ENCODE measurements at places on chromosomes 11 and 22.

DNA sequence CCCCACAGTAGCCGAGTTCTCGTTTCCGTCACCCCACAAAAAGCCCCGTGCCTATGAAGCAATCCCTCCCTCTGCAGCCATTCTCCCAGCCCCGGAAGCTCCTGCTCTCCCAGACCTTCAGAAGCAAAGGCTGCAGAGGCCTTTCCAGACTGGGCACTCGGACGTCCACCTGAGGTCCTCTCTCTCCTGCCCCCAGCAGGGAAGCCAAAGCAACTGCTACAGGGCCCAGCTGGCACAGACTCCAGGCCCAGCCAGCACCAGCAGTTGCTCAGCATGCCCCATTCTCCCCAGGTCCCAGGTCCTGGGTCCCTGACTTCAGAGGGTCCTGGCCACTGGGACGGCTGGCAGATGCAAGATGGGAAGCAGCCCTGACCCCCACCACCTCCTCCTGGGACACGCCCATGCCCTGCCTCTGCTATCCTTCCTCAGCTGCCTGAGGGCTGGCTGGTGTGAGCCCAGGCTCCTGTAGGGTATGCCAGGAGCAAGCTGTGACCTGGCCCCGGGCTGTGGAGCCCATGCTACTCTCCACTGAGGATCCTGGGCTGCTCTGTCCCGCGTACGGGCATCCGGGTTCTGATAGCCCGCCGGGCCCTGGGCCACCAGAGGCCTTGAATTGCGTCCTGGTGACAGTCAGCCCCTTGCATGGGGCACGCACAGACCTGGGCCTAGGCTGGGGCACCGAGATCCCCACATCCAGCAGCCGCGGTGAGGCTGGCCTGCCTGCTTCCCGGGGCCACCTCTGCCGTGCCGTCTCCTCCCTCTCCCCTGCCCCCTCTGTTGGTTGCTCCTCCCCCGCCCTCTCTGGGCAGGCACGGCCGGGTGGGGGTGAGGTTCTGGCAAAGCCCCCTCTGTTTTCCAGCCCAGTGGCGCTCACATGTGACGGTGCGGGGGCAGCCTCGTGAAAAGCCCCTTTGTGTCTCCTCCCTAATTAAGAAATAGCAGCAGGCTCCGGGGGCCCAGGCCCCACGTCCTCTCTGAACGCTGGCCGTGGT is 1310.3 kb downstream of the BRD1 start:
- no peak for DNase-seq

DNA sequence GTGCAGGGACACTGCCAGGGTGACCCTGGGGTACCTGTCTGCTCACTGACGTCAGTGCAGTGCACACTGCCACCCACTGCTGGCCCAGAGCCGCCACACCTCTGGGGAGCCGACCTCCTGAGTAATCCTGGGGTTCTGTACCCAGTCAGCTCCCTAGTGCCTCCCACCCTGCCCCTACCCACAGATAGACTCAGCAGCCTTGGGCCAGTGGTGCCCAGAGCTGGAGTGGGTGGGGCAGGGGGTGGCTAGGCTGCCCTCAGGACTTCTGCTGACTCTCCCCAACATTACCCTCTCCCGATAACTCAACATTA is 5.8 kb downstream of the NRXN2 start:
- no peak for DNase-seq

GRCh38 chr22:28123989-28124766 is 205.1 kb upstream of the PITPNB start:
- DNase-seq: no peak

GRCh38 chr11:17066691-17067090 is 10.8 kb downstream of the RPS13 start:
- no peak for DNase-seq

- no peak for DNase-seq
Measured at GRCh38 chr11:4085575-4085974, 9.0 kb upstream of the RRM1 start.

- DNase-seq: no peak
Measured at GRCh38 chr11:103652013-103652412, 384.4 kb upstream of the DDI1 start.

- DNase-seq: no peak
Measured at GRCh38 chr11:117172724-117173421, 5.7 kb upstream of the SIDT2 start.

GRCh38 chr11:130457623-130458409 is 9.4 kb downstream of the ADAMTS15 start:
- DNase-seq: no peak

- DNase-seq: no peak
Measured at GRCh38 chr11:65366340-65366773, 11.8 kb downstream of the TIGD3 start.

GRCh38 chr11:614021-614622 is 1.6 kb downstream of the IRF7 start:
- DNase-seq: no peak

DNA sequence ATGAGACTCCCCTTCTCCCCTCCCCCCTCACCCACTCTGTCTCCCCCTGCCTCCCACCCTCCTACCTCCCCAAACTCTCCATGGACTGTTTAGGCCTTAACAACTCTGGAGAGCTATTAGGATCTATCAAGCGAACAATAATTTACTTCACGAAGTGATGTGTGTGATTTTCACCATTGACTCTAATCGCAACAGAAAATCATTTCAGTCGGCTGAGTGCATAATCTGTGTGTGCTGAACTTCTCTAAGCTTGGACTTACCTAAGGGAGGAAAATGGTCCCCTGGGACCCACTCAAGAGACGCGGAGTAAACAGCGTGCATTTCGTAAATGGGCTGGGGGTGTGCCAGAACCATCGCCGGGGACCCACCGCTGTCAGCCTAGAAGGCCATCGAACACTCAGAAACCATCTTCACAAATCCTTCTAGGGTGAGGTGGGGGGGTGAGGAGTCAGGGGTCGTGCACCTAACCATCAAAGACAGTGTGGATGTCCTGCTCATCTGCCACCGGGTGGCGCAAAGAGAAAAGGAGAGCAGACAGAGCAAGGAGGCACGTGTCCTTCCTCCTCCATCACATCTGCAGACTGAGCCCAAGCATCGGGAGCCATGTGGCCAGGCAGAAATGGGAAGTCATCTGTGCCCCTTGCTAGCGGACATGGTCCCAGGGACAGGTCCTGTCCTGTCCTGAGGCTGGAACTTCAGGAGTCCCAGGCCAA is 62.1 kb upstream of the NUP50 start:
- no peak for DNase-seq

- DNase-seq: no peak
Measured at GRCh38 chr22:24725736-24726135, 48.8 kb downstream of the PIWIL3 start.

DNA sequence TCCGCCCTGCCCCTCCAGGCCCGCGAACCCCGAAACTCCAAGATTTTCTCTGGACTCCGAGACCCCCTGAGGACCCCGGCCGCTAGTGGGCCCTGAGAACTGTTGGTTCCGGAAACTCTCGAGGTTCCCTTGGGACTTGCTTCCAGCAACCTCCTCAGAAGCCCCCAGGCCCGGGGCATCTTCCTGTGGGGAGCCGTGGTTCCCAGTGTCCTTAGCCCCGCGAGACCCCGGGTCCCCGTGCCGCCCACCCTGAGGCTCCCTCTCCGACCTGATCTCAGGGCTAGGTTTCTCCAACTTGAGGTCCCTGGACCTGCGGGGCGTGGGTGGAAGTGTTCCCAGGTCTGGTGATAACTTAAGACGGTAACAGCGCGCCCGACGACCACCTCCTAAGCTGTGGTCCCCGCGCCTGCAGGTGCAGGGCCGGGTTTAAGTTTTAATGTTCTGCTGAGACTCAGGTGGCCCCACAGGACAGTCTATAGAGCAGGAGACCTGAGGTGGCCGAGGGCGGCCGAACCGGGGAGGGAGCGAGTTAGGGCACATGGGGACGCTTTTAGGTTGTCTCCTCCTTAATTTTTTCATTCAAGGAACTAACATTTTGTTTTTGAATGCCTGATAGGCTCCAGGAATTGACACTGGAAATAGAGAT is 720 bp downstream of the FAM118A start:
- DNase-seq: no peak

- DNase-seq: no peak
Measured at GRCh38 chr11:47460571-47461235, 11.8 kb upstream of the RAPSN start.

DNA sequence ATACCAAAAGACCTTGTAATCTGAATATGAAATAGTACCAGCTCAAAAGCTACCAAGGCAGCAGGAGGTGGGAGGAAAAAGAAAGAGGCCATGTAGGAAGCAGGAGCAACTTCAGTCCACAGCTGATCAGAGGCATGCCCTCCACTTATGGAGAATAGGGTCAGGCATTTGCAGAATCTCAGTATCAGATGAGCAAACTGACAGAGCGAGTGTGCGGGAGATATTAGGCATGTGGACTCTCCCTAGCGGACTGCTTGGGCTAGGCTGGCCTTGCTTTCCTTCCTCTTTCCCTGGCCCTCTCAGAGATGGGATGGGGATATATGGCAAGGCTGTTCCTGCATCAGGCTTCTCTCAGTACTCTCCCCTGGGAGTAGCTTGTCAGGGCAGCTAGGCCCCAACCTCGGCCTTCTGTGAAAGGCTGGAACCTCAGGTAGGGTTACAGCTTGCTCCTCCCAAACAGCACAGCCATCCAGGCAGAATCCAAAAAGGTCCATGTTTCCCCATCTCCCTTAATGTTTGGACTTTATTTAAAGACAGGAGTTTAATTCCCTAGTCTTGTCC is 37.0 kb downstream of the ETS1 start:
- no peak for DNase-seq

- DNase-seq: no peak
Measured at GRCh38 chr11:44307340-44308099, 2.4 kb downstream of the ALX4 start.

GRCh38 chr11:9178716-9179115 is 86.4 kb downstream of the DENND5A start:
- no peak for DNase-seq

DNA sequence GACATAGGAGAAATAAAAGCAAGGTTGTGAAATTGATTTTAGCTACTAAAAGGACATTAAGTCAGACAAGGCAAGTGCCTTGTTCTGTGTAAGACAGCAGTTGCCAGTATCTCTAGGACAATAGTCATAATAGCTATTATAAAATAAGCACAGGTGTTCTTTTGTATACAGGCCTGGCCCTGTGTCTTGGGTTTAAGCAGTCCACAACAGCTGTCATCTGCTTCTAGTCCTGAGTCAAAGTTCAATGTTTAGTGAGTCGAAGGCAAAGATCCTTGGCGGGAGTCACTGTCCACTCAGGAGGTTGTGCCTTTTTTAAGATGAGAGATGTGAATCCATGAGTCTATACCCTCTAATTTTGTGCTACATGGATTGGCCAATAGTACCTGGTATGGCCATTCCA is 79.5 kb downstream of the SC5D start:
- no peak for DNase-seq

GRCh38 chr11:2945757-2946287 is 16.6 kb upstream of the PHLDA2 start:
- DNase-seq: no peak

GRCh38 chr11:83438438-83438837 is 152.3 kb upstream of the CCDC90B start:
- DNase-seq: no peak
